Sigmoid colon (tissue), 7 donors: ENCODE measurements at places on chromosomes 6 and 20. TPM values are rescaled to one million over a fixed set of nuclear protein-coding genes. Genes with fewer than 3 reads are reported as not detected.

The UNC5CL gene
- polyA plus RNA-seq, result 1.2 TPM

DNA sequence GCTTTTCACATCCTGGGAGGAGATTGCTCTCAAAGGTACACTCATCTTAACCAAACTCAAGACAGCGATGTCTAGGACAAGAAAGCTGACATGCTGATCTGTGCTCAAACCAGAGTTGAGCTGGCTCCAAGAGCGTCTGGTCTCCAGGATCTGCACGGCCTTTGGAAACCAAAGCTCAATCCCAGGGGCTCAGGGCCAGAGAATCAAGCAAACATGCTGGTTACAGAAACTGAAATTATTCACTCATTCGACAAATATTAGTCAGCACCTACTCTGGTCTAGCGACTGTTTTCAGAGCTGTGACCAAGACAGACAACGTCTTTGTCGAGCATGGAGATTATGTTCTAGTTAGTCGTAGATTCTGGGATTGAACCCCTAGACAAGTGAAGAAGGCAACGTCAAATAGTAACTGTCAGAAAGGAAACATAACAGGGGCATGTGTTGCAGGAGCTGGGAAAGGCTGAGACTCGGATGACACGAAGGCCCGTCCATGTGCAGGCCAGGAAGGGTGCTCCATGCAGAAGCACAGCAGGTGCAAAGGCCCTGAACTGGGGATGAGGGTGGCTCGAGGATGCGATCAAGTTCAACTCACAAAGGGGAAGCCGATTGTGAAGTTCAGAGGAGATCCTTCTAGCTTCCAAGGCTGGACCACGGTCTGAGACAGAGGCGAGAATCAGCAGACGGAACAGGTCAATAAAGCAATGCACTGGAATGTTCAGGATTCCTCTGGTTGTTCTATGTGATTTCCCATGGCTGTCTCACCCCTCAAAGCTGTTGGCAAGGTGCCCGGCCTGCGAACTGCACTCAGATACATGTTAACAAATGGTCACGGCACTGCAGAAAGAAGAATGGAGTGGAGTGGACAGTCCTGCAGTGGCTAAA lies 12.5 kb upstream of the PCK1 start:
- H3K27me3 ChIP-seq, result no peaks in the 10 kb centered on the region
- H3K36me3 ChIP-seq, result no peaks in the 10 kb centered on the region
- H3K27ac ChIP-seq, result no peak overlapping the region
- no peaks in the 10 kb centered on the region for H3K4me1 ChIP-seq
- no peak overlapping the region for H3K4me3 ChIP-seq

GRCh38 chr20:36666181-36666740 lies 20.3 kb upstream of the SLA2 start:
- DNase-seq, result no peak
- no peaks in the 10 kb centered on the region for H3K4me1 ChIP-seq
- no peaks in the 10 kb centered on the region for H3K27me3 ChIP-seq

The PPP1R14C gene
- 21.3 TPM for polyA plus RNA-seq

DNA sequence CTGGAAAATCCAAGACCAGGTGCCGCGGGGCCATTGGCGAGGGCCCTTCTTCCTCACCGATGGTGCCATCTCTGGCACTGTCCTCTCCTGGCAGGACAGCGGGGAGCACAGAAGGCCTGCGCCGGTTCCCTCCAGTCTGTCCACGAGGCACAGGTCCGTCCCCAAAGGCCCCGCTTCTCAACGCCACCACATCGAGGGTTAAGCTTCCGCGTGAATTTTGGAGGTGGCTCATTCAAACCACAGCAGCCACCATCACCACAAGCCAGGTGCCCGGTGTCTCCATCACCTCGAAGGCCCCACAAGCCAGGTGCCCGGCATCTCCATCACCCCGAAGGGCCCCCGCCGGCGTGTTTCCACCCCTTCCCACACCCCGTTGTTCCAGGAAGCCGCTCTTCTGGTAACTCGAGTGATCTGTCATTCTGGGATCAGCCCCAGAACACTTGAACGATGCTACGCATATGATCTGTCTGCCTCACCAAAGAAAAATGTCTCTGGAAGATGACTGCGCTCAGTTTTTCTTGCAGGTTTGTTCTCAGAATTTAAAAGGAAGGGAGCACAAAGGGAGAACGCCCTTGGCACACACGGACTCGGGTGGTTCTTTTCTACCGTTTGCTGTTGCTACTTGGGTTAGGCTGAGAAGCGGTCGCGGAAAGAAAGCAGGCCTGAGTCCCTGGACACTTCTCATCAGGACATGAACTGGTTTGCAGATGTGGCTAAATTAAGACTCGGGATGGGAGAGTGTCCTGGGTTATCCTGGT lies 9.9 kb upstream of the KIF25 start:
- H3K27me3 ChIP-seq, result no peaks in the 10 kb centered on the region
- H3K4me1 ChIP-seq, result no peaks in the 10 kb centered on the region
- H3K4me3 ChIP-seq, result no peak overlapping the region
- DNase-seq, result no peak
- no peak overlapping the region for H3K27ac ChIP-seq

DNA sequence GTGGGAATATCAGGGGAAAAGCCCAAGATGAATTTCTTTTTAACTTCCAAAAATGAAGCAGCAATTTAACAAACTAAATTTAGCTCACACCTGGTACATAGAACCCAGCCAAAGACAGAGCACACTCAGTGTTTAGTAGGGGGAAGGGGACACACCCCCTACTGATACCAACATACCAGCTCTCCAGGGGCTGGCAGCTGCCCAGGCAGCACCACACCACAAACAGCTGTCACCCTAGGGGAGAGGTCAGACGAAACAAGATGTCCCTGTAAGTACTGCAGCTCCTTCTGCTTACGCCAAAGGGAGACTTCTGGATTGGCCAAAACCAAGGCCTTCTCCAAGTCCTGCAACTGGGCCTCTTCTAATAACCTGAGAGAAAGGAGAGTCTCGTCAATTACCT lies 26.0 kb downstream of the MDN1 start:
- no peak overlapping the region for H3K27ac ChIP-seq
- no peak overlapping the region for H3K4me3 ChIP-seq
- DNase-seq, result no peak
- peaks cover 9% of the 10 kb centered on the region for H3K36me3 ChIP-seq
- no peaks in the 10 kb centered on the region for H3K4me1 ChIP-seq

DNA sequence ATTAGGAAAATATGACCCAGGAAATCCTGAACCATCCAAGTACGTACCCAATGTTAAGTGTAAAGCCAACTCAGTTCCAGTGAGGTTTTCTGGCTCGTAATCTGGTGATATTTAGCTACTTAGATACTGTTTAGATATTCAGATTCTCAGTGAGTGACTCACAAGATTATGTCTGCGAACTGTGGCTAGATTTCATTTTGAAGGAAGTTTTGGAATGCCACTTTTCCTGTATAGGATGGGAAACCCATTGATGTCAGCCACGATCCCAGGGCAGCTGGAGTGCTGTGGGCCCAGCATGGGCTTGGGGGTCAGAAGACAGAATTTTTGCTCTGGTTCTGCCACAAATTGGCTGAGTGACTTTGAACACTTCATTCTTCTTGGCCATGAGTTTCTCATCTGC lies 76.3 kb downstream of the TMEM170B start:
- H3K4me3 ChIP-seq, result no peak overlapping the region
- no peaks in the 10 kb centered on the region for H3K27me3 ChIP-seq
- no peaks in the 10 kb centered on the region for H3K4me1 ChIP-seq
- DNase-seq, result no peak

DNA sequence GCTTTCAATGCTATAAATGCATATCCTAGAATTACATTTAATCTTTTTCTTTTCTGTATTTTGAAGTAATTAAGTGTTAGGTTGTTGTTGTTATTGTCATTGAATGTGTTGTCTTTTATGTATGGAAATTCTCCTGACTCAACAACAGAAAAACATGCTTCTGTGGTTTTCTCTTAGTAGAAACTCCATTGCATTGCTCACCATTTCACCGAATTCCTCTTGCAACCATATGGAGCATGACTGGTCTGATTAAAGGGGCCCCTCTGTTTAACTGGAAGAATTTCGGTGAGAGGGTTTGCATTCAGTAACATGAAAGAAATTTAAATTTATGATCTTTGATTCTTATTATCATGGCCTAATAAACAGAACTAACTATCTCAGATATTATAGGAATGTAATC lies 454.3 kb upstream of the JARID2 start:
- no peaks in the 10 kb centered on the region for H3K36me3 ChIP-seq
- DNase-seq, result no peak
- H3K4me1 ChIP-seq, result peaks cover 23% of the 10 kb centered on the region
- no peaks in the 10 kb centered on the region for H3K27me3 ChIP-seq
- H3K4me3 ChIP-seq, result no peak overlapping the region

DNA sequence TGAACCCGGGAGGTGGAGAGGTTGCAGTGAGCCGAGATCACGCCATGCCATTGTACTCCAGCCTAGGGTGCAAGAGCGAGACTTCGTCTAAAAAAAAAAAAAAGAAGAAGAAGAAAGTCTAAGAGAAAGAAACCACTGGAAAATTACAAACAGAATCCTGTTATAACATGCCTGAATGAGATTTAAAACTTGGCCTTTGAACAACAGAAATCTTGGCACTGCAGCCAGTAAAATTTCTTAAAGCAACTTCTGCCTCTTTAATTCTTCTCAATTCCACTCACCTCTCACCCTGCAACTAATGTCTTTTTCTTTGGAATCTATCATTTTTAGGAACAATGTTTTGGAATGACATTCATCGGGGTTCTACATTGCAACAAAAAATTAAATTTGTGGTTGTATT lies 26.3 kb downstream of the PM20D2 start:
- H3K27ac ChIP-seq, result no peak overlapping the region
- no peaks in the 10 kb centered on the region for H3K27me3 ChIP-seq
- no peaks in the 10 kb centered on the region for H3K36me3 ChIP-seq
- no peak overlapping the region for H3K4me3 ChIP-seq
- no peaks in the 10 kb centered on the region for H3K4me1 ChIP-seq

DNA sequence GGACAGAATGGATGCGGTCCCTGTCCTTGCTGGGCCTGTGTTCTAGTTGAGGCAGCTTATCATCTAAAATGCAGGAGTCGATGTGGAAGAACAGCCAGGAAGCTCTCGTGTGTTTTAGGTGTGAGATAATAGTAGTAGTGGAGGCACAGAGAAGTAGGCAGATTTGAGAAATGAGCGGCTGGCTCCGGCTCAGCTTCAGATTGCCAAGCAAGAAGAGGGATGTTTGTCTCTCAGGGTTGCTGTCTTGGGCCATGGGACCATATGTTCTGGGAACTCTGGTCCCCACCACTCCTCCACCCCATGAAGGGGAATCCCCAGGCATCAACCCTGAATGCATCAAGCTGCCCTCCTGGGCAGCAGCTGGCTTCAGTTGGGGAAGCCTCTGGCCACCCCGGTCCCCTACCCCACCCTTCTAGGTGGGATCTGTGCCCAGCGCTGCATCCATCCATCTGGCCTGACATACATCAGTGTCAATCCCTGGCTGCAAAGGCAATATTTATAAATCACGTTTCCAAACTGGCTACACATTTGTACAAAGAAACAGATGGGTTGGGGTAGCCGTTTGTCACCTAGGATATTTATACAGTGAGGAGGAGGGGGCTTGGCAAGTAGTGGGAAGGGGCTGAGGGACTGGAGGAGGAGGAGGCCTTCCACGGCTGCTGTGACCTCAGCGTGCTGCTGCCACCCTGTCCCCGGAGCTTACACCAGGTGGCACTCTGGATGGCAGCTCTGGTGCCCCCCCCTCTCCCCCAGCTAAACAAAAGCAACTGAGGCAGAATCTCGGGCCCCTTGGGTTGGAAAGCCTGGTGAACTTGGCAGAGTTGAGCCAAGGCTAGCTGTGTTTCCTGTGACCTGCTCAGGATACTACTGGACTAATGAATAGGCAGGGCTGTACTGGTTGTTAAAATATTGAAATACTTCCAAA lies 64.4 kb downstream of the CD40 start:
- peaks cover 15% of the 10 kb centered on the region for H3K27me3 ChIP-seq
- H3K4me3 ChIP-seq, result no peak overlapping the region
- DNase-seq, result no peak
- H3K36me3 ChIP-seq, result no peaks in the 10 kb centered on the region
- no peak overlapping the region for H3K27ac ChIP-seq

The HAO1 gene
- polyA plus RNA-seq, result not detected

The POPDC3 gene
- polyA plus RNA-seq, result not detected

GRCh38 chr6:129733290-129733689 lies 23.3 kb upstream of the ARHGAP18 start:
- H3K27ac ChIP-seq, result no peak overlapping the region
- H3K36me3 ChIP-seq, result no peaks in the 10 kb centered on the region
- H3K27me3 ChIP-seq, result no peaks in the 10 kb centered on the region
- H3K4me3 ChIP-seq, result no peak overlapping the region
- H3K4me1 ChIP-seq, result no peaks in the 10 kb centered on the region

The BMP6 gene
- polyA plus RNA-seq, result 0.64 TPM

- H3K27ac ChIP-seq, result no peak overlapping the region
- no peak overlapping the region for H3K4me3 ChIP-seq
- no peaks in the 10 kb centered on the region for H3K4me1 ChIP-seq
- H3K27me3 ChIP-seq, result no peaks in the 10 kb centered on the region
- no peaks in the 10 kb centered on the region for H3K36me3 ChIP-seq
- no peak for DNase-seq
These were observed 111.3 kb downstream of the TNFAIP3 start for GRCh38 chr6:137978252-137978896.

- H3K36me3 ChIP-seq, result no peaks in the 10 kb centered on the region
- H3K4me3 ChIP-seq, result no peak overlapping the region
- peaks cover 40% of the 10 kb centered on the region for H3K4me1 ChIP-seq
- no peak overlapping the region for H3K27ac ChIP-seq
These were observed 46.7 kb downstream of the RNF217 start for GRCh38 chr6:125008957-125009356.

The HLA-DMB gene
- polyA plus RNA-seq, result 108 TPM

The EMILIN3 gene
- 1.0 TPM for polyA plus RNA-seq

The C6orf58 gene
- polyA plus RNA-seq, result not detected

DNA sequence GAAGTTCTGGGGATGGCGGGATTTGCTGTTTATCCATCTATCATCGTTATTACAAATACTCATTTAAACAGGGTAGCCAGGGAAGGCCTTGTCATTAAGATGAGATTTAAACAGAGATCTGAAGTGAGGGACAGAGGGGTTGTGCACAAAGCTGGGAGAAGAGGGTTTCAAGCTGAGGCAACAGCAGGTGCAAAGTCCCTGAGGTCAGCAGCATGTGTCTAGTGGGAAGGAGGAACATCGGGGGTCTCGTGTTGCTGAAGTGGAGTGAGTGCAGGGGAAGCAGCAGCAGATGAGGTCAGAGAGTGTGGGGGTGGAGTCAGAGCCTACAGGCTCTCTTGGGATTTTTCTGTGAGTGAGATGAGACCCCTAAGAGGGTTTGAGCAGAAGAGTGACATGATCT lies 52.0 kb downstream of the CDH22 start:
- no peaks in the 10 kb centered on the region for H3K36me3 ChIP-seq
- H3K27ac ChIP-seq, result no peak overlapping the region
- no peak overlapping the region for H3K4me3 ChIP-seq
- H3K27me3 ChIP-seq, result peaks cover 5% of the 10 kb centered on the region
- no peaks in the 10 kb centered on the region for H3K4me1 ChIP-seq

- H3K27ac ChIP-seq, result peak within 1 kb of the TSS; percentile 81
- DNase-seq, result peak; percentile 77
- H3K4me3 ChIP-seq, result peak within 1 kb of the TSS; percentile 68
- H3K27me3 ChIP-seq, result no peaks in the 10 kb centered on the region
- no peaks in the 10 kb centered on the region for H3K4me1 ChIP-seq
These were observed at the start of gene BEND6 for GRCh38 chr6:56954403-56955170. TSS of gene BEND6 (plus strand) at chr6:56955107. CDS start at chr6:56981811, 26,704 bp downstream.
